ENCODE measurements at places on chromosomes 7 and 10.

DNA sequence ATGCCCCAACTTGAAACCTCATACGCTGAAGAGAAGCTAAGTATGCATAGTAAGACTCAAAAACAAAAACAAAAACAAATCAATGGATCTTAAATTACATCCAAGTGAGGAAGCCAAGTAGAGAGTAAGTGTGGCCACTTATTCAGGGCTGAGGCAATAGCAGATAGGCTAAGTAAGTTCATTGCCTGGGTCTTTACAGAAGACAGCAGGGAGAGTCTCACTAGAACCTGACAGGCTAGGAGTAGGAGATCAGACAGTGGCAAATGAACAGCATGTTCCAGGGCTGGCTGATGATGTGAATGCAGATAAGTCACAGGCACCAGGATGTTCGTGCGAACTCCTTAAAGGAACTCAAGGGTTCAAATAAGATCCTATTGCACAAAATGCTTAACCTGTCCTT lies 568.6 kb downstream of the KCNMA1 start:
- no peak for DNase-seq

- DNase-seq = no peak
Measured at GRCh38 chr7:146660839-146661238, 544.2 kb downstream of the CNTNAP2 start.

GRCh38 chr7:137564677-137565076 lies 221.1 kb upstream of the PTN start:
- no peak for DNase-seq

- DNase-seq = no peak
Measured at GRCh38 chr7:5332579-5332978, 49.8 kb downstream of the SLC29A4 start.

GRCh38 chr7:7654964-7655715 lies 14.6 kb downstream of the UMAD1 start:
- DNase-seq = no peak

DNA sequence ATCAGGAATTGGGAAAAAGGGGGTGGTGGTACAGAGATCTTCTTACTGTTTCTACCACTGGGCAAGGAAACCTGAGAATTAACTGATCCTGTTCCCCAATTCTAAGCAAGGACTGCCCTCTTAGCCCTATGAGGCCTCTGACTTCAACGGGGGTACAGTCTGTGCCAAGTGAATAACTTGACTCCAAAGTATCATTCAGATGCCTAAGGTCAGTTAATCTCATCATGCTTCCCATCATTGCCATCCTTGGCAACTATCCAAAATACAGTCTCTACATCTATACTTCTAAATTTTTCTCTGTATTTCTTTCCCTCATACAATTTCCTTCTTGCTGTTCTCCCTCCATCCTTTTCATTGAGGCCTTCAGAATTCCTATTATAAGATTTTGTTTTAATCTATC lies 10.5 kb downstream of the PPP3CB start:
- no peak for DNase-seq

- no peak for DNase-seq
Measured at GRCh38 chr10:86284355-86285105, 82.1 kb downstream of the GRID1 start.

GRCh38 chr7:129569811-129570215 lies 41.7 kb upstream of the NRF1 start:
- no peak for DNase-seq
